GM18507 (cell line): ENCODE measurements at places on chromosomes 7 and 10.

- peak; percentile 9 for DNase-seq
Observed at GRCh38 chr7:116258734-116259133, 48.4 kb downstream of the TES start.

DNA sequence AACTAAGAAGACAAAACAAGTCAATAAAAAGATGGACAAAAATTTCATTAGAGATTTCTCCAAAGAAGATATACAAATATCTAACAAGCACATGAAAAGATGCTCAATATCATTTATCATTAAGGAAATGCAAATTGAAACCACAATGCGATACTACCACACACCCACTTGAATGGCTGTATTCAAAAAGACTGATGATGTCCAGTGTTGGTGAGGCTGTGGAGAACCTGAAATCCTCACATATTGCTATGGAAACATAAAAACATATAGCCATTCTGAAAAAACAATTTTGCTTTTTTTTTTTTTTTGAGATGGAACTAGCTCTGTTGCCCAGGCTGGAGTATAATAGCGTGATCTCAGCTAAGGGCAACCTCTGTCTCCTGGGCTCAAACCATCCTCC, 124.1 kb upstream of the LAMB4 start:
- no peak for DNase-seq

DNA sequence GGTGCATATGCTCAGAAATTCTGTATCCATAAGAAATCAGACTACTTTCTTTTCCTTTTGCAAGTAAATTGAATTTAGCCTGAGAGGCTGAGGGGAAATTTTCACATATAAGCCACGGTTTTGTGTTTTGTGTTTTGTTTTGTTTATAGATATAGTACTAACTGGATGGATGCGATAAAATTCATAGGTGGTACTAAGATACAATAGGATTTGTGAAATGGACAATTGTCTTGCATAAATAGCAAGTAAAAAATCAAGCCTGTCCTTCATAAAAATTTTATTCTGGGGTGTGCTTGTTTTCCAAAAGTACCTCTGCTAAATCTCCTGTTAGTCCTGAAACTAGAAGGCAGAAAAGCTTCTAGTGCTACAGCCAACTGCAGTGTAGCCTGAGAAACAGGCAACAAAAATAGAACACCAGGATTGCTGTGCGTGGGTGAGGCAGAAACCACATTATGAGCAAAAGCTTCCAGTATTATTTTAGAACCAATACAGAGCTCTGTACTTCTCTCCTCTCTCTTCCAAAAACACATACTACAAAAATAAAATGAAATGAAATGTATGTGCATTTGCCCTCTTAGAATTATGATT, 634 bp upstream of the HDAC9 start:
- no peak for DNase-seq

- DNase-seq = no peak
Observed at GRCh38 chr7:32074787-32075585, 4.8 kb upstream of the PDE1C start.

DNA sequence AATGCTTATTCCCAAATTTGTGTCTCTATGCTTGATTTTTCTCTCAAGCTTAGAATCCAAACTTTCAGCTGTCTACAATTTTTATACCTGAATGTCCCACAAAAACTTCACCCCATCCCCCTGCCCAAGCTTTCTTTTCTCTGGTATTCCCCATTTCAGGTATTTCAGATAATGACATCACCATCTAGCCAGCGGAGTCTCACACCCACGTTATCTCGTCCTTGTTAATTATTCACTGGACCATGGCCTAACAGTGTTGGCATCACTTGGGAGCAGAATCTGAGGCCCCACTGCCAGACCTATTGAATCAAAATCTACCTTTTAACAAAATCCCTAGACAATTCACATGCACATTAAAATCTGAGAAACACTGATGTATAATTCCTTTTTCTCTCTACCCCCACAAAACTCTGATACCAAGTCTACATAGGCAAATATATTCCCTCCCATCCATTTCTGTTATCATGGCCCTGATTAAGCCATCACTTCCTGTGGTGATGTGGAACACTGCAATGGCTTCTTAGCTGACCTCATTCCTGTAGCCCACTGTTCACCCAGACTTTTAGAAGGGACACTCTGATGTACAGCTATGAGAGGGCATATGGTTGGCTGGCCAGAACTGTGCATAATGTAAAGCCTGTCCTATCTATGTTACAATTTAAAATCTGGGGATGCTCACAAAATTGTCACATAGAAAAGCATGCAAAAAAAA, 31.4 kb downstream of the ZNF438 start:
- no peak for DNase-seq

- DNase-seq = peak; percentile 59
Observed at GRCh38 chr10:97584060-97584797, at the start of gene HOGA1. TSS of gene HOGA1 (plus strand) at chr10:97584389. CDS start at chr10:97584704, 315 bp downstream.

DNA sequence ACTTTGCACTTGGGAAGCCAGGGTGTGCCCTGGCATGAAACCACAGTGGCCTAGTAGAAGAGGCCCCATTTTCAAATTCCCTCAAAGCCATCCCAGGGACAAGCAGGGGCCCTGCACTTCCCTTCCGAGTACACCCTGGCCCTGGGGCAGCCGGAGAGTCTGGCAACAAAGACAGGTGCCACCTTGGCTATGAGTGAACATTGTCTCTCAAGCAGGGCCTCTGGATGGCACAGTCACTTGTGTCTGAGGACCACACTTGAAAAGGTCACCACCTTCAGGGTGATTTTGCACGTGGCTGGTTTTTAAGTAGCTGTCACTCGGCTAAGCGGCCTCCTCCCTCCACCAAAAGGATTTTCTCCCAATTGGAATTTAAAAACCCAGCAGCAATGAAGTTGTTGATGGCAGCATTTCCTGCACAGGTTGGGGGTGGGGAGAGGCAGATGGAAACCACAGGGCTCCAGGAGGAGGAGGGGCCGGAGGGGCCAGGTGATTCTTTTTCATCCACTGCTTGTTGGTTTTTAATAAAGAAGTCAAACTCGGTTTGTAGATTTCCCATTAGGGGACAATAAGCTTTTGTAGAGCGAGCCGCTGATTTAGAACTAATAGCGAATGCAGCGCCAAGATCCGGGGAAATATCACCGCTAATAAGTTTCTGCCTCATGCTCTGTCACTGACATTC, 33.9 kb downstream of the C10orf105 start:
- no peak for DNase-seq
